ENCODE measurements at places on chromosomes 2 and 18.

- DNase-seq, result no peak
These were observed 32.2 kb downstream of the KIF1A start for GRCh38 chr2:240787521-240788472.

DNA sequence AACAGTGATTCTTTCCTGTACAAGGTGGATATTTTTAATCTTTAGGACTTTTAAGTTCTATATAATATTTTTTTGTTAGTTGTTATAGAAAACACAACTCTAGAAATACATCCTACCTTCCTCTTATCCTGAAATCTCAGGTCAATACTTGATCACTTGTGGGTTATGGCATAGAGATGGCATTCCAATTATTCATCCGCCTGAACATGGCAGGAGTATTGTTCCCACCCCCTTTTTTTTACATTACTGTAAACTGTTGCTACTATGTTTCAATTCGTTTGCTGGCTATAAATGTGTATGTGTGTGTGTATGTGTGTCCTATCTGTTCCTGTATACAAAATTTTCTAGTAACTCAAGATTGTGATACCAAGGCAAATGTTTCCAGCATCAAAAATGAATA, 43.3 kb upstream of the FN1 start:
- no peak for DNase-seq

DNA sequence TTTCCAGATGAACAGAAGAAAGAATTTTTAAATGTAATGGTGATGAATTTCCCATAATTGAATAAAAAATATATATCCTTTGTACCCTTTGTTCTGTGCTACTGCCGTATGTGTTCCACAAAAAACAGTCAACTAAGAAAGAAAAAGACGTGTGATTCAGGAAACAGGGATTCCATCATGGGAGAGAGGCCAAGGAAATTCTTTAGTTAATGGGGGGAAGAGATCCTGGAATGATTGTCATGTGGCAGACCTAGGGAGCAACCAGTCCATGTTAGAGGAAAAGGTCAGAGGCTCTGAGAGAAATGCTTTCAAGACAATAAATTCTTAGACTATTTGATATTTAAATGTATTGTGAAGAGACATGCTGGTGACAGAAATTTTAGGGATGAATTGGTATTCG, 76.6 kb downstream of the CPO start:
- no peak for DNase-seq

- DNase-seq, result no peak
These were observed 12.7 kb upstream of the KCNJ13 start for GRCh38 chr2:232789082-232789481.

GRCh38 chr18:58496937-58497336, 132.0 kb downstream of the ALPK2 start:
- DNase-seq, result no peak

GRCh38 chr2:2333076-2333475, 2.0 kb upstream of the MYT1L start:
- DNase-seq, result no peak

DNA sequence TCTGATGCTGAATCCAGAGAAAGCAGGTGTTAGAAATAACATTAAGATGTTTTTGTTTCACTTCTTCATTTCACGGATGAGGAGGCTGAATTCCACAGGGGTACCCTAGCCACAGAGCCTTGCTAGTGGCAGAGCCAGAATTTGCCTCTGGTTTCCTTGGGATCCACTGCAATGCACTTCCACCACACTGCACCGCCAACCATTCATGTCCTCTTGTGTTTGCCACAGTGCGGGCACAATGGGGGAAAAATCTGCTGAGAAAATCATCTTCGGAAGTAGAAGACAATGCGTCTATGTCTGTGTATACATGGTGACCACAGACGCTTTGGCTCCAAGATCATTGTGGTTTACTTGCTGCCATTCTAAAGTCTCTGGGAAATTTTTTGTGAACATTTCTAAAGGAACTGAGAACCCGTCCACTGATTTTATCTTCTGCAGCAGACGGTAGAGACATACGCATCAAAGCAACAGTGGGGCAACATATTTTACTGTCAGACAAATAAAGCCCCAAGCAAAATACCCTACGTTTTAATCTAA, 14.9 kb downstream of the ICOS start:
- no peak for DNase-seq

GRCh38 chr2:134260713-134261112, 6.8 kb downstream of the MGAT5 start:
- no peak for DNase-seq

DNA sequence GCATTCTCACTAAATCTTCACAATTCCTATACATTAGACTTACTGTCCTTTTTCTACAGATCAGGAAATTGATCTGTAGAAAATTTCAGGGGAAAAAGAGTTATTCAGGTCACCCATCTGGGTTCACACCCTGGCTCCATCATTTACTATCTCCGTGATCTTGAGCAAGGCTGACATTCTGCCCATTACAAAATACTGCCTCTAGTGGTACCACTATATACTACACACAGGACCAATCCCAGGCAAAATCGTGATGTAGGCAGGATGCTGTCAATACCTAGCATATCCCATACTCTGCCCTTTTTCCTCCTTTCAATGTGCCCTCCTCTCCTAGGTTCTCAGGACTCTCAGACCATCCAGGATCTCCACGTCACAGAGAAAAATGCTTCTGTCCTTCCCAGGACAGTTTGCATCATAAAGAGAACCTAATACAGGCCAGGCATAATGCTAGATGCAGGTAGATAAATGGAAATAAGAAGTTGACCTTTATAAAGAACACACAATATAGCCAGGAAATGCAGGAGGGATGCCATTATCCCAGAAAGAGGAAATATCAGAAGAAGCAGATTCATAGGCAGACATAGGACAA, 101.9 kb downstream of the CDH20 start:
- DNase-seq, result peak; percentile 29

GRCh38 chr2:95390272-95390880, 12.1 kb upstream of the FAHD2A start:
- DNase-seq, result no peak

DNA sequence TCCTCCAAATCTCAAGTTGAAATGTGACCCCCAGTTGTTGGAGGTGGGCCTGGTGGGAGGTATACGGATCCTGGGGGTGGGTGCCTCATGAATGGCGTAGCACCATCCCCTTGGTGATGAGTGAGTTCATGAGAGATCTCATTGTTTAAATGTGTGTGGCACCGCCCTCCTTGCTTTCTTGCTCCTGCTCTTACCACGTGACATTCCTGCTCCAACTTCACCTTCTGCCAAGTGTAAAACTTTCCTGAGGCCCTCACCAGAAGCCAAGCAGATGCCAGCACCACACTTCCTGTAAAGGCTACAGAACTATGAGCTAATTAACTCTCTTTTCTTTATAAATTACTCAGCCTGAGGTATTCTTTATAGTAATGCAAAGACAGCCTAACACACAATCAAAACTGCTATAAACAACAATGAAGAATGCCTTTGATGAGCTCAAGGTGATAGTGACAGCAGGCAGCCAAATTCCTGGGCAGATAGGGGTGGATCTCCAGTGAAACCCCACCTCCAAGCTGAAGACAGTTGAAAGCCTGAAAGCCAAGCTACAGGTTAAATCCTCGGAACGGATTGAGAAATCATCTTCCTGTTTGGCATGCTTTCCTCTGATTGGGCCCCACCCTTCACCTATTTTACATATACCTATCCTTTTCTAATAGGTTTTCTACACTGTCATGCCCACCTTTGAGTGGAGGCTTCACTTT, 26.9 kb downstream of the MCEE start:
- no peak for DNase-seq

DNA sequence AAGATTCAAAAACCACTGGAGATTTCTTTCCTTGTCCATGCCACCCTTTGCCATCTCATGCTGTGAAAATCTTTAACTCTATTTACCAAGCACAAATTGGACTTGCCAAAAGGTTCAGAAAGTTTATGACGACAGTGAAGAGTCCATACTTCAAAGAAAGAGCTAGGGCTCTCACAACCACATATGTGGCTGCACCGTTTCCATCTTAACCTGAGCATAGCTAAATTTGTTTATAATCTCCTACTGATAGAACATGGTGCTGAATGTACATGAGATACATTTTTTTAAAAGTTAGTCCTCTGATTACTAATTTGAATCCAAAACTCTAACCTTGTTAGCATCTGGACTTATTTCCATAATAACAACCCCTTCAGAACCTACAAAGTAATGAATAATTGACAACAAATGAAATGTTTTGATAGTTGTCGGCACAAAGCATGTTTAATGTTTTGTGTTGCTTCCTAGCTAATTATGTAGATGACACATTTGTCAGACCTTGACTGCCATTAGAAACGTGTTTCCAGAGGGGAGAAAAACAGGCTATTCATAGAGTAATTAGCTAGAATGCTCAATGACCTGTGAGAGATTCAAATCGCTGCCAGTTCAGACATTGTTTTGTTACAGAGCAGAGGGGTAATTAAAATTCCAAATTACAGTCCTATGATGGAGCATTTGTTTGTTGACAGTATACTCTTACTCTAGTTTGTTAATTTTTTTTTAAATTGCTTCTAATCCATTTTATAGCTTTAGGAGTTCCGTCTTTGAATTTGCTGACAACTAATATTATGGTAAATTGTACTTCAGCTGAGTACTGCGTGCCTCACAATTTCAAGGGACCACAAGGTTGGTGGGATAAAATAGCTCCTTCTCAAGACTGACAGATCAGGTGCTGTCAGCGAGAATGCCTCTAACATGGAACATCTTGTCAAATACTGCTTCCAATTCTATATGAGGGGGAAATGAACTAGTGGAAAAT, 31.8 kb downstream of the ARHGAP15 start:
- no peak for DNase-seq

DNA sequence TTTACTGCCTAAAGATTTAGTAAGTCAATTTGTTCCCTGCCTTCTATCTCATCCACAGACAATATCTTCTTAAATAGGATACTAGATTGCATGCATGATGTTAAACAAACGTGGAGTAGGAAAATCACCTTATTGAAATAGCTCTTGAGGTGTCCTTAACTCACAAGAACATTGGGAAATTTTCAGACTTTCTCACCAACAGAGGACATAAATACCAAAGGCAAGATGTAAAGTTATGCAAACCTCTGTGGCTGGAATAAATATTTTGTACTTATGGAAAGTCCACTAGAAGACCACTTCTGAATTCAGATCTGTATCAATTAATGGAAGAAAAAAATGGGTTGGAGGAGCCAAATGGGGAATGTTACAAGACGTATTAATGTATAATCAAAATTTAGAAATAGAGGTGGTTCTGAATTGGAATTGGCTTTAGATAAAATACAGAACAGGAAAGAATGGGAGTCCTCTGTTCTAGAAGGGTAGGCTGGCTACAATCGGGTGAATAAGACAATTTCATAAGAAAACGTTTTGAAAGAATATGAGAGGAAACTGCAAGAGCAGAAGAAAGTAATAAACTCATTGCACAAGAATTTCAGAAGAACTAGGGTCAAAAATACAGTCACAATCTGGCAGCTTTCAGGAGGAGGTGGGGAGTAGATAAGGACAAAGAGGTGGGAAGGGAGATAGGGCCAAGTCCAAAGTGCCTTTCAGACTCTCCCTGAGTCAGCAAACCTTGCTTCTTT, 69.3 kb upstream of the FN1 start:
- DNase-seq, result no peak

DNA sequence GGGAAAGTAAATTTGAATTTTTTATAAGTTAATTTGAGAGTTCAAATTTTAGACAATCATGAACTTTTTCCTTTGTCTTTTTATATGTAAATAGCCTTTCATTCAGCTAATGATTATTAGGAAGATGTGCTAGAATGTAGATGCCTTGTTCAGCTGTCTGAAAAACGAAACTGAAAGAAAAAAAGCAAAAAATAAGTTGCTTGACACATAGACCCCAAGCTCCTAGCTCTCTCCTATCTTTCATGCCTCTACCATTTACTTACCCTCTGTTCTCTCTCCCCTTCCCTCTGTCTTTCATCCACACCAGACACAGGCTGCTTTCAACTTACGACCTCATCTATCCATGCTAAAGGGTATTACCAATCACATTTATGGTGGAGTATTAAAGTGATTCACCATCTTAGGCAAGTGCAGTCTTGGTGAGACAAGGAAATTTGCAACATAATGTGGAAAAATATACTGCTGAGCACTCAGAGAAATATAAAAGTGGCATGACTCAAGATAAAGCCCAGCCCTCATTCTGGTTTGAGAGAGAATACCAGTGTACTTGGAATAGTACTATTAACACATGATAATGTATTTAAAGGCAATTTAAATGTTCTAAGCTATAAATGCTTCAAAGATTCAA, 425.6 kb downstream of the SUCLG1 start:
- no peak for DNase-seq

DNA sequence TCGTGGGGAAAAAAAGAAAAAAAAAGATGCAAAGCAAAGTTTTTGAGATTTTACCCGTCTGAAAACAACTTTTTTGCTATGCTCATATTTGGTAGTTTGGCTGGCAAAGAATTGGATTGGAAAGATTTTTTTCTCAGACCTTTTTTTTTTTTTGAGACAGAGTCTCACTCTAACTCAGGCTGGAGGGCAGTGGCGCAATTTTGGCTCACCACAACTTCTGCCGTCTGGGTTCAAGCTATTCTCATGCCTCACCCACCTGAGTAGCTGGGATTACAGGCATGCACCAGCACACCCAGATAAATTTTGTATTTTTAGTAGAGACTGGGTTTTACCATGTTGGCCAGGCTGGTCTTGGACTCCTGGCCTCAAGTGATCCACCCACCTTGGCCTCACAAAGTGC, 56.3 kb upstream of the TANC1 start:
- DNase-seq, result no peak

GRCh38 chr2:23219666-23220065, 165.3 kb upstream of the KLHL29 start:
- no peak for DNase-seq

DNA sequence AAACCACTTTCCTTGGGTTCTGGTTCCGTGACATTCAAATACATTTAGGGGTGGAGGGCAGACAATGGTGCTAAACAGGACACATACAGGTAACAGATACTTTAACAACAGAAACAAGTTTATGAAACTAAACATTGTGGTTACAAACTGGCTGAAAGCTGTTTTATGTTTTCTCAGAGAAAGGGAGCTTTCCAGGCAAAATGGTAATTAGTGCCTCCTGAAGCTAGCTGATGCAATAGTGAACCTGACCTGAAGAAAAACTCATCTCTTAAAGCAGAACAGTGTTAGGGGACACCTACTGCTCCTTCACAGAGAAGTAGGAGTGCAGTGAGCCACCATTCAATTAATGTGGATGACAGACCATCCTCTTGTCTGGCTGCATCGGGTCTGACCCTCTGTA, 138.9 kb downstream of the CCDC148 start:
- no peak for DNase-seq

GRCh38 chr2:222577341-222577740, 78.6 kb downstream of the FARSB start:
- no peak for DNase-seq

GRCh38 chr18:13900633-13901032, 14.7 kb downstream of the MC2R start:
- no peak for DNase-seq

All from iPS DF 6.9 (cell line).